Hematopoietic multipotent progenitor cell treated with erythropoietin and hydrocortisone succinate and interleukin-3 and kit ligand, for 6 days (in vitro differentiated cells): ENCODE measurements at places on chromosomes 4 and X.

GRCh38 chr4:35933901-35934300 is 310.4 kb downstream of the ARAP2 start:
- DNase-seq, result no peak

DNA sequence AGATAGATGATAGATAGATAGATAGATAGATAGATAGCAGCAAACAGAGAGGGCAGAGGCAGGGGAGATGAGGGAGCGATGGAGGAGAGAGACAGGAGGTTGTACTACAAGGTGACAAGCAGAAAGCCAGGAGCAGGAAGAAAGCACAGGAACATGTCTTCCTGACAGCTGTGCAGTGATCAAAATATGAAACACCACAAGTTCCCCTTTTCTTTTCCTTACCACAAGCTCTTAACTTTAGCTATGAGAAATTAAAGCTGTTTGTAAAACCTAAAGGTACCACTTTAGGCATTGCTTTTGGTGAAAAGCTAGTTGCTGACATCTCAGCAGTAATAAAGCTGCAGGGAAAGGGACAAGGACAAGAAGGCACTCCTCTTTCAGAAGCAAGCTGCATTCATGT is 9.1 kb upstream of the MAGED4B start:
- peak; percentile 7 for DNase-seq

GRCh38 chr4:177016541-177017141 is 223.9 kb upstream of the VEGFC start:
- no peak for DNase-seq

DNA sequence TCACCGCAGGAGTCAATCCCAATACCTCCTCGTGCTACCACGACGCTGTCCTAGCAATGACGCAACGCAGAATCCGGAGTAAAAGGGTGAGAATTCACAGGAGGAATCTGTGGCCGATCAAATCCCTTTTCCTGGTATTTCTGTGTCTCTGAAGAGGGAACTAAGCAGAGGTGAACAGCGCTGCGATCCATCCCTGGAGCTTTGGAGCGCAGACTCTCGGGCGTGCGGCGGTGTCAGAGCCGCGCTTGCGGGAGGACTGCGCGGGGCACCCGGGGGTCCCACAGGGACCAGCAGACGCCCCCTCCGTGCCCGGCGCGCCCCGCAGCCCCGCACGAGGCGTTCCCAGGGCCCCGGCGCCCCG is 17.2 kb upstream of the ZNF718 start:
- DNase-seq, result no peak

DNA sequence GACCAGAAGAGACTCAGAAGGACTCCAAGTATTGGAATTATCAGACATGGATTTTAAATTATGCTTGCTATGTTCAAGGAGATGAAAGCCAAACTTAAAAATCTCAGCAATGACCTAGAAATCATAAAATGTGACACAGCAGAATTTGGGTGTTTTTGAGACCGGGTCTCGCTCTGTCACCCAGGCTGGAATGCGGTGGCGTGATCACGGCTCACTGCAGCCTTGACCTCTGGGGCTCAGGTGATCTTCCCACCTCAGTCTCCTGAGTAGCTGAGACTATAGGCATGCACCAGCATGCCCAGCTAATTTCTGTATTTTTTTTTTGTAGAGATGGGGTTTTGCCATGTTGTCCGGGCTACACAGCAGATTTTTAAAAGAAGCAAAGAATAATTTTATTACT is 12.7 kb downstream of the TAB3 start:
- no peak for DNase-seq

- peak; percentile 21 for DNase-seq
These were observed 960 bp downstream of the TRPC3 start for GRCh38 chr4:121950680-121951520.

DNA sequence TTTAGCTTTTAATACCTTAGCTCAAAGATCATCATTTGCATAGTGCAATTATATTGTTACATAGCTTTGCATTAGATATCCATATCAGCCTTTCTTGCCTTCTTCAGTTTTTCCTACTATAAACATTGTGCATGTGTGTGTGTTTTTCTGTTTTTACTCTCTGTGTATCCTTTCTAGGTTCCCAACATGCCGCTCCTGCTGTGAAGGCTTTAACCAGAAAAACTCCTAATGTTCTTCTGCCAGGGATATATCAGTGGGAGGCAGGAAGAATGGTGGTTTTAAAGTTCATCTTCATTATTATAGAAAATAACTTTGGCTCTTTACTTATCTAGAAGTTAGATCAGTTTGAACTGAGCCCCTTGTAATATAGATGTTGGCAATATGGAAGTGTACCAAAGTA is 61.2 kb downstream of the CPE start:
- DNase-seq, result no peak

- no peak for DNase-seq
These were observed 6.6 kb upstream of the PPM1K start for GRCh38 chr4:88291003-88291402.

DNA sequence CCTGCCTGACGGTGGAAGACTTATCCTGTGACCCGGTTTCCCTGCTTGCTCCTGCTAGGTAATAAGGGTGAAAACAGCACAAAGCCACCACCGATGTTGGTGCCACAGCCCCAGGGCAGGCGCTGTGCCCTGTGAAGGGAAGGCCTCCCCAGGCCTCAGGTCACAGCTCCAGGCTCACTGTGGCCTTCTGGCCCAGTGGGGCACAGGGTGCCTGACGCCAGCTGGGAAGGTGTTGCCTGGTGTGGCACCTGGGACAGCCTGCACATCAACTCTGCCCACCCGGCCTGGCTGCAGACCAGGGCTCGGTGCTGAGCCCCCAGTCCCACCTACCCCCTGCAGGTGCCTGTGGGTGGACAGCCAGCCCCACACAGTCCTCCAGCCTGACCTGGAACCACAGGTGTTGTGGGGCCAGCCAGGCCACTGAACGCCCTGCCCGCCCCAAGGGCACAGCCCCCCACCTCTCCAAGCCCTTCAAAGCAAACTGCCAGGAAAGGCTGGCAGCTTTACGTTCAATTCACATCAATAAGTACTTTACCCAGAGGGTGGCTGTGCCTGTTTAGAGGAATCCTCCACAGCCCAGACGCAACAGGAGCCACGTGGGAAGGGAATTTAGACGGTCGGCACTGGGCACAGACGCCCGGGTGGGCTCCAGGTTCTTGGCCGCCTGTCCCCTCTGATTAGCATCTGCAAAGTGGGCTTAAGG is 54.3 kb downstream of the ZFYVE28 start:
- peak; percentile 12 for DNase-seq

DNA sequence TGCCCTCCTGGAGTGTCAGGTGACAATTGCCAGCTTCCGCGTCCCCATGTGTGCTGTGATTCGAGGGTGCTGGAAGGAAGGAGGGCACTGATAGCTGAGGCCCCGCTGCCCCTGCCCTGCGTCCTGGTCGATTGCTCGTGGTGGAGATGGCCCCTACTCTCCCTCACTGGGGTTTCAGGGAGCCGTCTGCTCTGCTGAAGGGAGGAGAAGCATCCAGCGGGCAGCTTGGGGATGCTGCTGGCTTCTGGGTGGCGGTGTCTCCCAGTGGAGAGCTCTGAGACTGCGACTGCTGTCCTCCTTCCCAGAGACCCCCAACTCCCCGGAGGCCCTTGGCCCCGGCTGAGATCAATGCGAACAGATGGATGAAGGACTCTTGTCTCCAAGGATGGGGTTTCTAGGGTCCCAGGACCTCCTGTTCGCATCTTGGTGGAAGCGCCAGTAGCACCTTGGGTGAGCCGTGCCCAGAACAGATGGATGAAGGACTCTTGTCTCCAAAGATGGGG is 98.6 kb downstream of the PSAPL1 start:
- no peak for DNase-seq

- no peak for DNase-seq
These were observed 38.9 kb downstream of the TLR10 start for GRCh38 chr4:38743866-38744265.

DNA sequence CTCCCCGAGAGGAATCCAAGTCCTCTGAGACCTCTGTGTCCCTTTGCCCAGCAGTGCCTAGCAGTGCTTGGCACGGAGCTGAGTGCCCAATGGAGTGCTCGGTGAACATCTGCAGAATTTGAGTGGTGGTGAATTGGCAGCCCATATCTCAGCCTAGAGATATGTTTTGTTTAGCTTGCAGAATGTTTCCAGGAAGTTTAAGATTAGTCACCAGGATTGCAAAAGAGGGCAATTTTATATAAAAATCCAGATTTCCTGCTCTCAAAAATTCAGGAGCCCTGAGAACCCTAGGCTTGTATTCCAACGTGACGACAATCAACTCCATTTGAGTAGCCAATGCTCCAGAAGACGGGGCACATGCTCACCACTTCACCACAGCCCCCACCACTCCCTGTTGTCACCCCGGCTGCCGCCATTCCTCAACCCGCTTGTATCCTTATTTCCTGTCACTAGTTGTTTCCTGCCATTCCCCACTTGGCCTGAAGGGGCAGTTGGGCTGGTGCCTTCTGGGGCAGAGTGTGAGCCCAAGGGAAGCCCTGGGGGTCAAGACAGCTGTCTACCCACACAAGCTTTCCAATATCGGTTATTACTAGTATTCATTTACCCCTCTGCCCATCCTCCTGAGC is 116.9 kb downstream of the EFNB1 start:
- DNase-seq, result peak; percentile 11

DNA sequence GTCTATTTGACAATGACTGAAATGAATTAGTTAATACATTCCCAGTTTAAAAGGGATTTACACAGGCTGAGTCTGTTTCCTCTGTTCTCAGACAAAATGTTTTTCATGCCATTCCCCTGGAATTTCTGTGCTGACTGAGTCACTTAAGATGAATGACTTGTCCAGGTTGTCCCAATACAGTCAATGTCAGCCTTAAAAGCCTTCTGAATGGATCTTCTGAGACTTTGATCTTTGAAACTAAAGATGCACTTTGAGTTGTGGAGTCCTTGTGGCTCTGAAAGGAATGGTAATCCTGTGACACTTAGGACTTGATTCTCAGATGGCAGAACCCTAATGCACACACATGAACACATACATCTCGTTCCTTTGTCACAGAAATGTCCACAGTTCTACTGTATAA is 622.2 kb upstream of the GRID2 start:
- DNase-seq, result no peak

GRCh38 chrX:136867518-136867917 is 13.0 kb downstream of the RBMX start:
- no peak for DNase-seq

DNA sequence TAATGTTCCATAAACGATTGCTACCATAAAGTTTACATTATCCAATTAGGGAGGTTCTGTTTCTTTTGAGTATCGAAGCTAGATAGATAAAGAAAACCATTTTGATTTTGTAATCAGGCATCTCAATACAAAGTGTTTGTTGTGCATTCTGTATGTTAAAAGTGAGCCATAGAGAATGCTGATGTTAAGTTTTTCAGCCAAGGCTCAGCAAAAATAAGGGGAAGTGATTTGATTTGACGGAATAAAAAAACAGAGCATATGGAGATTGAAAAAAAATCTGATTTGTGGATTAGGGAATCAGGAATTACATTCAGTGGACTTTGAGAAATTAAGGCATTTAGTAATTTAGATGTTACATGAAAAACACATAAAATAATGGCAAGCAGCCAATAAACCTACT is 314.8 kb downstream of the PPP3CA start:
- DNase-seq, result no peak

GRCh38 chr4:2082118-2082517 is 23.0 kb downstream of the NAT8L start:
- no peak for DNase-seq

GRCh38 chr4:104532677-104533076 is 38.0 kb upstream of the CXXC4 start:
- no peak for DNase-seq

GRCh38 chr4:51923343-51923742 is 80.4 kb downstream of the DCUN1D4 start:
- DNase-seq, result no peak

GRCh38 chr4:124754681-124755080 is 42.1 kb upstream of the ANKRD50 start:
- DNase-seq, result no peak

DNA sequence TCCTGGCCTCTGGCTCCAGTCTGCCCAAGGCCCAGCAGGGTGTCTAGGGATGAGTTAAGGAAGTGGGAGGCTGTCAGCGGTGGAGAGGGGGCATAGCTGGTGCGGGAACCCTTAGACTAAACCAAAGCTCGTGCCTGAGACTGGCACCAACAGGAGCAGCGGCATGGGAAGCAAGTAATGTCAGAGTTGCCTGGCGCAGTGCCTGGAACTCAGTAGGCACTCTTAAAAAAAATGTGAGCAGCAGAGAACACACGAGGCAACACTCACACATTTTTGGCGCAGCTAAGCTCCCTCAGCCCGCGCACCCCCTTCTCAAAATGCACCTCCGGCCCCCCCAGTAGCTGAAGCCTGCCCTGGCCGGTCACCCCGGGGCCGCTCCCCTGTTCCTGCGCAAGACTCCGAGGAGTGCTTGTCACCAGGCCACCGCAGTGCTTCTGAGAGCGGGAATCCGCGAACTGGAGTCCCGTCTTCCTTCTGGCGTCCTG is 583 bp downstream of the GABRE start:
- DNase-seq, result no peak

- no peak for DNase-seq
These were observed 8.9 kb downstream of the GPR174 start for GRCh38 chrX:79153348-79153747.

DNA sequence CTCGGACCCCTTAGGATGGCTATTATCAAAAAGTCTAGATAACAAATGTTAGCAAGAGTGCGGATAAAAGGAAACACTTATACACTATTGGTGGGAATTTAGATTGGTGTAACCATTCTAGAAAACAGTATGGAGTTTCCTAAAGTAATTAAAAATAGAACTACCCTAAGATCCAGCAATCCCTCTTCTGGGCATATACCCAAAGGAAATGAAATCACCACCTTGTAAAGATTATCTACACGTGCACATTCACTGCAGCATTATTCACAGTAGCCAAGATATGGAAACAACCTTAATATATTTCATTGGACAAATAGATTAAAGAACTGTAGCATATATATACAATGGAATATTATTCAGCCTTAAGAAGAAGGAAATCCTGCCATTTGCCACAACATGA is 462.4 kb downstream of the IQCM start:
- DNase-seq, result no peak

DNA sequence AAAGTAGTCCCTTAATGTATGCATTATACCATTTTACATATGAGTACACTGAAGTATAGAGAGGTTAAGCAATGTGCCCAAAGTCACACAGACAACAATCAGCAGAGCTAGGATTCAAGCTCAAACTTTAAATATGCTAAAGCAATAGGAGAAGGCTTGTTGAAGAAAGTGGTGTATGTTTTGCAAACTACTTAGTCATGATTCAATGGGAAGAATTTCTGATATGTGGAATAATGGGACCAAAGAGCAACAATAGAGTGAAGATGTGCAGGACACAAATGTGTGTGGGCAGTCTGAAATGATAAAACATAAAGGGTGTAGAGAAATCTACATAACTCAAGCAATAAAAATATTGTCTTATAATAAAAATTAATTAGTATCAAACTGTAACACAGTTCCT is 109.0 kb upstream of the ARSJ start:
- no peak for DNase-seq

DNA sequence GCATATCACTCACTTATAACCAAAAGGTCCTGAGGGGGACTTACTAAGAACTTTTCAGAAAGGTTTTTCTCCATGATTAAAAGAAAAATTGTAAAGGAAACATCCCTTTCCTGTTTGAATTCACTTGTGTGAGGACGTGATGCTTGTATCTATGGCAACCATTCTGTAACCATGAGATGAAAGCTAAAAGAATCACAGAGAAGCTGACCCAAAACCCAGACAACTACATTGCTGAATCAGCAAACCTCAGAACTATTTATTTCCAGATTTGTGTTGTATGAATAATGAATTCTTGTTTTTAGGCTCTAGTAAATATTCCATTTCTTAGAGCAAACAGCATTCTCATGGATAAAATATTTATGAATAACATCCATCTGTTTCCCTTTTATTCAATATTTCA is 91.2 kb downstream of the RCHY1 start:
- DNase-seq, result no peak

- peak; percentile 48 for DNase-seq
These were observed 531.8 kb downstream of the GLUD2 start for GRCh38 chrX:121579016-121579760.
